ENCODE measurements at places on chromosomes 3 and 15.

- DNase-seq = no peak
These were observed 262.9 kb downstream of the IL5RA start for GRCh38 chr3:2847062-2847841.

DNA sequence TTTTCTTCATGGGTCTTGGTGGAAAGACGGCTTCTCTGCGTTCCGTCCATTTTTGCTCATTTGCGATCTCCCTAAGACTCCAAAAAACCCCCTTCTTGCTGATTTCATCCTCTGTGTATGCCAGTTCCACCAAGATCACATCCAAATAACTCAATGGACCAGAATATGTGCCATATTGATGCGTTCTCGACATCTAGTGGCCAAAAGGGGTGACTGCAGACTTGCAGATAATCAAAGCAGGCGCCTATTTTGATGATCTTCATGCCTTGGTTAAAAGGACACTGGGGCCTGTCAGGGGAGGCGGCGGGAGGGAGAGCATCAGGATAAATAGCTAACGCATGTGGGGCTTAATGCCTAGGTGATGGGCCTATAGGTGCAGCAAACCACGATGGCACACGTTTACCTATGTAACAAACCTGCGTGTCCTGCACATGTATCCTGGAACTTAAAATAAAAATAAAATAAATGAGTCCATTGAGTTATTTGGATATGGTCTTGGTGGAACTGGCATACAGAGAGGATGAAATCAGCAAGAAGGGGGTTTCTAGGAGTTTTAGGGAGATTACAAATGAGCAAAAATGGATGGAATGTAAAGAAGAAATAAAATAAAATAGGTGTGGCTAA lies 104.2 kb upstream of the RAD18 start:
- DNase-seq = peak; percentile 36

DNA sequence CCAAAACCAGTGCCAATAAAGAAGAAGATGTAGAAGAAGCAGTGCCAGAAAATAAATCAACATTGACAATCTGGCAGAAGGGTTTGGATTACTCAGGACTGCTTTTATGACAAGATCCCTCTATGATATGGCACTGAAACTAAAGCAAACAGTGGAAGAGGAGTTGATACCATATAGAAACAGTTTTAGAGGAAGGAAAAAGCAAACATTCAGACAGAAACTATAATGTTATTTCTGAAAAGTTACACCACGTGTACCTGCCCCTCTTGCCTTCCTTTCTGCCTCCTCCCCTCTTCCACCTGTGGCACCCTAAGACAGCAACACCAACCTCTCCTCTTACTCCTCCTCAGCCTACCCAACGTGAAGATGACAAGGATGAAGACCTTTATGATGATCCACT lies 63.0 kb downstream of the SFMBT1 start:
- DNase-seq = no peak

DNA sequence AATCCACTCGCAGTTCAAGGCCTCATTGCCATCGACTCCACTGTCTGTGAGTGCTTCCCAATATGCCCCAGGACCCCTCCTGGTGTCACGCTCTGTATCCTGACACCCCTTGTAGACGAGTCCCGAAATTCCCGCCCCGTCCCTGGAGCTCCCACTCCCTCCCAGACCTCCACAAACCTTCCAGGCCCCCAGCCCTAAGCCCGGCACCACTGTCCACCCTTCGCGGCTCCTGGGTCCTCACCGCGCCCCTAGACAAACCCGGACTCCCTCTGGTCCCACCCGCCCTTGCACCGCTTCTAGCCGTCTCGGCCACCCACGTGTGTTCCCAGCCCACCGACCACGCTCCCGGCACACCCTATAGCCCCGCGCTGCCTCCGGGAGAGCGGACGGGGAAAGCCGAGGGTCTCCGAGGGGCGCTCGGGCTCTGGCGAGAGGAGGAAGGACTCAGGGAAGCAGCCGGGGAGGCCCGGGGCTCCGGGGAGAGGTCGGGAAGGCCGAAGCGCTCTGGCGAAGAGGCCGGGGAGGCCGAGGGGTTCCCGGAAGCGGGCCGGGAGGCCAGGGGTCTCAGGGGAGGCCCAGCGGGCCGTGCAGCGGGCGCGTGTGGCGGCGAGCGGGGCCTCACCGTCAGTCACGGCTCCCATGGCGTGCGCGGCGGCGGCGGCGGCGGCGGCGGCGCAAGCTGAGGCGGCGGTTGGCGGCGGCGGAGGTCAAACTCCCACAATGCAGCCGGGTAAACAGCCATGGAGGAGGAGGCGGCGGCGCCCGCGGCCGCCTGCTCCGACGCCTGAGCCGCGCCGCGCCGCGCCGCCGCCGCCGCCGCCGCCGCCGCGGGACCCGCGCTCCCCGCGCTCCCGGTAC lies at the start of the genes ATXN7 and THOC7:
TSS of gene ATXN7 (plus strand) at position 718 of the 858 bp plus-strand sequence. CDS start 48,732 bp downstream, outside the sequence.
TSS of gene THOC7 (minus strand) at position 656 of the 858 bp plus-strand sequence. CDS start at position 641, 15 bp downstream.
- DNase-seq = no peak

DNA sequence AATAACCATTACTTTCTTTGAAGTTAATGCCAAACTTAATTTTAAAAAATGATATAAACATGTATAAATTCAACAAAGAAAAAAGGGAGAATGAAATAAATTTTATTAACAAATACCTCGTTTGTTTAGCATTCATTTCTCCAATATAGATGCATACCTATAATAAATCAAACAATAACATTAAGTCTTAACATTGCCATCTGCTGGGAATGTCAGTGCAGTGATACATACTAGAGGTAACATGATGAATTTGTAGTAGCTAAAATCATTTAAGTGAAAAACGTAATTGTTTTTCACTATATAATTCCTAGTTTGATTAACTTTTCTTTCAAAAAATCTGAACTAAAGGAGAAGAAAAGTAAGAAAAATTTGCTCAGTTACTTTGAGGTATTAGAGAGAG lies 340.2 kb upstream of the CBLB start:
- DNase-seq = no peak

DNA sequence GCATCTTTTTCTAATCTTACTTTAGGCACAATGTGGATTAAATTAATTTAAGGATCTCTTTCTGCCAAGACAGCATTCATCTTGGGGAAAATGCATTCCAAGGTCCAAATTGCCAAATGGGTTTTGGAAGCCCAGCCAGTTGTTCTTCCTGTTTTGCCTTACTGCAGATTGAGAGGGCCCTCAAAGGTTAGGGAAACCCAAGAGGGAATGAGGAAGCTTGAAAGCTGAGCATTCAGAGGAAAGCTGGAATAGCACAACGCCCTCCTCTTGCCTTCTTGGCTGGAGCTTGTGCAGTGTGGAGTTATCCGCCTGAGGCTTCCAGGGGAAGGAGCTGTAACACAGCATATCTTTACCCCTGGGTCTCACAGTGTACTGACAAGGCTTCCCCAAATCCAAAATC lies 18.2 kb upstream of the SACM1L start:
- peak; percentile 71 for DNase-seq

DNA sequence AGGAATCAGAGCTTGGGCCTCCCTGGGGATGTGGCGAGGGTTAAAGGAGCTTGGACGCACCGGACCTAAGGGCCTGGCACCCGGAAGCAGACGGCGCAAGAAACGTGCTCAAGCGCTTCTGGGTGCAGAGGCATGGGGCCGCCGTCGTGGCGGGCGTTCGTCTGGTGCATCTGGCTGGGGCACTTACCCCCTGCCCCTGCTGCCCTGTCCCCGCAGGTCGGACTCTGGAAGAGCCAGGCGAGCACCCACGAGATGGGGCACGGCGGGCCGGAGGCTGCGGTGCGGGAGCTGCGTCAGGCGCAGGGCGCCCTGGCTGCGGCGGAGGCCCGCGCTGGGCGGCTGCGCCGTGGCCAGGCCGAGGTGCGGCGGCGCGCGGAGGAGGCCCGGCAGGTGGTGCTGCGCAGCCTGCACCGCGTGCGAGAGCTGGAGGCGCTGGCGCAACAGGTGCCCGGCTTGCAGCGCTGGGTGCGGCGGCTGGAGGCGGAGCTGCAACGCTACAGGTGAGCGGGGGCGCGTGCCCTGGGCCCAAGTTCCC lies 2.5 kb downstream of the EFCC1 start:
- no peak for DNase-seq

- DNase-seq = no peak
These were observed 31.4 kb downstream of the ARIH2 start for GRCh38 chr3:48950051-48950450.

DNA sequence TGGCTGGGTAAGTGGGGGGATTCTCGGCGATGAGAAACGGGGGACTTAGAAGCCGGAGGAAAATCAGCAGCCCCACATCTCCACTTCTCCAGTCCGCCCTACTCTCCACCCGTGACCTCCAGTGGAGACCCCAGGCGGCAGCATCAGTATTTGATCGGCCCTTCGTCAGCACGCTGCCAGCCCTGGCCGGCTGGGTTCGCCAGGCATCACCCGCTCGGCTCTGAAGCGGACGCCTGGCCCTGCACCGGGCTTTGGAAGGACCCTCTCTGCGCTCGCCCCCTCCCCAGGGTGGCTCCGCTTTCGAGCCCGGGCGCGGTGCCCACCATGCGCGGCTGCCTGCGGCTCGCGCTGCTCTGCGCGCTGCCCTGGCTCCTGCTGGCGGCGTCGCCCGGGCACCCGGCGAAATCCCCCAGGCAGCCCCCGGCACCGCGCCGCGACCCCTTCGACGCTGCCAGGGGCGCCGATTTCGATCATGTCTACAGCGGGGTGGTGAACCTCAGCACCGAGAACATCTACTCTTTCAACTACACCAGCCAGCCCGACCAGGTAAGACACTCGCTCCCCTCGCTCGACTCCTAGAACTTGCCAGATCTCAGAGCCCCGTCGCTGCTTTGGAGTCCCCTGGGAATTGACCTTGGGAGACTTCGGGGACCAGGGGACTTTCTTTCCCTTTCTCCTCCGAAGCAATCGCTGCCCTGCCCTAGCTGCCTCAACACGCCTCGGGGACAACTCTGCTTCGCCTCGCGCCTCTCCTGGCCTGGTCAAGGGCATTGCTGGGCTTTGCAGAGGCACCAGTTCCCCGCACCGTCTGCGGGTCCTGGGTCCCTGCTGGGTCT lies 561 bp downstream of the SIDT1 start:
- DNase-seq = no peak

GRCh38 chr15:78341057-78341987 lies 1.2 kb downstream of the CRABP1 start:
- DNase-seq = no peak

GRCh38 chr15:57537072-57537471 lies 54.6 kb upstream of the MYZAP start:
- peak; percentile 73 for DNase-seq

DNA sequence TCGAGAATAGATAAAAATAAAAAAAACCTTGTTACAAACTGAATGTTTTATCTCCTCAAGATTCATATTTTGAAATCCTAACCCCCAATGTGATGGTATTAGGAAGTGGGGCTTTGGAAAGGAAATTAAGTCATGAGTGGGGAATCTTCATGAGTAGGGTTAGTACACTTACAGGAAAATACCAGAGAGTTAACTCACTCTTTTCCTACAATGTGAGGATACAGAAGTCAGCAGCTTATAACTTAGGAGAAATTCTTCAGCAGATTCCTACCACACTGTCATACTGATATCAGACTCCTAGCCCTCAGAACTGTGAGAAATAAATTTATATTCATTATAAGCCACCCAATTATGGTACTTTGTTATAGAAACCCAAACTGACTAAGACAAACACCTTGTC lies 453.1 kb downstream of the GBE1 start:
- no peak for DNase-seq

DNA sequence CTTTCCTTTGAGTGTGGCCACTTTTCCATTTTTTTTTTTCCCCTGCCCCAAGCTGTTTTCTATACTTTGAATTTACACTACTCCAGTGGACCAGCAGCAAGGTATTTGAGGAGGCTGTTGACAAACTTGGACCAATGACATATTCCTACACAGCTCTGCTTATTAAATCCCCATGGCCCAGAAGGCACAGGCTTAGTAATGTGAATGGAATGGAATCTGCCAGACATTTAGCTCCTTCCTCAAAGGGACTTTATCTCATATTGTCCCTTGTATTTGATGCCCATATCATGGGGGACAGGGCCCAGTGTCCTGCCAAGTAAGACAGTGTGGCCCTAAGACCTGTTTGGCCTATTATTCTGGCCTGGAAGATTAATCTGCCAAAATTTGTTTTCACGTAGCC lies 107.5 kb downstream of the CHCHD6 start:
- DNase-seq = peak; percentile 37

- no peak for DNase-seq
These were observed 39.0 kb upstream of the TRAK1 start for GRCh38 chr3:42052132-42052483.

DNA sequence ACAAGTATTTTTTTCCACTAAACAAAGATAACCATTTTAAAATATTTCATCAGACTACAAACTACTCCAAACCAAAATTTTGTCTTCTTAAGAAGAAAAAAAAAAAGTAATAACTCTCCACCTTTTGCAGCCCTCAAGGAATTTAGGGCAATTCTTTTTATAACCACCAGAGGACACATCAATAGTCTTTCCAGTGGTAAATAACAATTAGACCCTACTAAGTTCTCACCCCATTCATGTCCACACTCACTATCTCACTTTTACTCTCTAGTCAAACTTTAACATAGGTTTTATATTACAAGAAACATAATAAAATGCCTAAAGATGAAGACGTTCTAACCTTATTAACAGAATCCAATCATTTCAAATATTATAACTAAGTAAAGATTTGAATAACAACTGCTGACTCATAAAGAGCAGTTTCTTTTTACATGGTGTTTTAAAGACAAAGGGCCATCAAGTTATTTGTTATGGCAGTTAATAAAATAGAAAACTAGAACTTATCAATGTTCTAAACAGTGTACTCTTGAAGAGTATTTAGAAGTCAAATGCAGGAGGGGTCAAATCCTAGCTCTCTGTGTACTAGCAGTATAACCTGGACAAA lies 33.0 kb downstream of the CCDC39 start:
- no peak for DNase-seq

DNA sequence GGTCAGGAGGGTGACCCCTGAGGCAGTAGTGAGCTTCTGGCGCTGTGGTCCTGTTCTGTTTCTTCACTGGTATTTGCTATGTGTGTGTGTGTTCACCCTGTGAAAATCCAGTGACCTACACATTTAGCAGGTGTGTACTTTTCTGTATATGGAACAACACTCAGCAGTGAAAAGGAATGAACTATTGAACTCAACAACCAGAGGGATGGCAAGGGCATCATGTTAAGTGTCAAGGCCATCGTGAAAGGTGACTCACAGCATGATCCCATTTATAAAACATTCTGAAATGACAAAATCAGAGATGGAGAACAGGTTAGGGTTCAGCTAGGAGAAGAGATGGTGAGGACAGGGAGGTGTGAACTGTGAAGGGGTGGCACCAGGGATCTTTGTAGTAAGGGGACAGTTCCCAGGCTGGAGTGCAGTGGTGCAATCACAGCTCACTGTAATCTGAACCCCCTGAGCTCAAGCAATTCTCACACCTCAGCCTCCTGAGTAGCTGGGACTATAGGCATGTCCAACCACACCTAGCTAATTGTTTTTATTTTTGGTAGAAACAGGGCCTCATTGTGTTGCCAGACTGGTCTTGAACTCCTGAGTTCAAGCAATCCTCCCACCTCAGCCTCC lies 10.0 kb upstream of the RAB43 start:
- no peak for DNase-seq
